ENCODE measurements at places on chromosomes 16 and 17. TPM values are rescaled to one million over a fixed set of nuclear protein-coding genes. Genes with fewer than 3 reads are reported as not detected.

STH gene
- not detected for polyA plus RNA-seq

CX3CL1 gene
- 1.9 TPM for polyA plus RNA-seq

FBXW10B gene
- polyA plus RNA-seq: 5.5 TPM

CDH16 gene
- polyA plus RNA-seq: not detected

MMP15 gene
- polyA plus RNA-seq: 7.0 TPM

JPH3 gene
- 0.82 TPM for polyA plus RNA-seq

DUSP14 gene
- polyA plus RNA-seq: 7.2 TPM

NOB1 gene
- polyA plus RNA-seq: 29.5 TPM
